ENCODE measurements at places on chromosomes 12 and 14. TPM values are rescaled to one million over a fixed set of nuclear protein-coding genes. Genes with fewer than 3 reads are reported as not detected.

TAS2R8 gene
- total RNA-seq = not detected

DNA sequence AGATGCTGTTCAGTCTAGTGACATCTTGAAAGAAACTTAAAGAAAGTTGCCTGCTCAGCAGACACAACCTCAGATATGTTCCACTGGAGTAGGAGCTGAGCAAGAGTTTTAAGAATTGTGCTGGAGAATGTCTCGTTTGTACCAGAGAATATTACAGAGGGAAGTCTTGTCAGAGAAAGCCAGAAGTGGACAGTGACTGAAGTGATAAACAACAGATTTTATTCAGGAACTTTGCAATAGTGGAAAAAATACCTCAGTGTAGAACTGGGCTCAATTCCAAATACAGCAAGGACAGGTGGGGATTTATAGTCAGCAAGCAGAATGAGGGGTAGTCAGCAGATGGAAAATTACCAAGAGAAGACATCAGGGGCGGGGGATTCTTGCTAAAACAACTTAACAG is 18.6 kb downstream of the ZDHHC17 start:
- peaks cover 19% of the 10 kb centered on the region for H3K4me1 ChIP-seq
- DNase-seq = no peak
- H3K4me3 ChIP-seq = no peak overlapping the region
- no peaks in the 10 kb centered on the region for H3K36me3 ChIP-seq
- H3K27ac ChIP-seq = peak overlapping the region; percentile 11
- no peaks in the 10 kb centered on the region for H3K27me3 ChIP-seq

DNA sequence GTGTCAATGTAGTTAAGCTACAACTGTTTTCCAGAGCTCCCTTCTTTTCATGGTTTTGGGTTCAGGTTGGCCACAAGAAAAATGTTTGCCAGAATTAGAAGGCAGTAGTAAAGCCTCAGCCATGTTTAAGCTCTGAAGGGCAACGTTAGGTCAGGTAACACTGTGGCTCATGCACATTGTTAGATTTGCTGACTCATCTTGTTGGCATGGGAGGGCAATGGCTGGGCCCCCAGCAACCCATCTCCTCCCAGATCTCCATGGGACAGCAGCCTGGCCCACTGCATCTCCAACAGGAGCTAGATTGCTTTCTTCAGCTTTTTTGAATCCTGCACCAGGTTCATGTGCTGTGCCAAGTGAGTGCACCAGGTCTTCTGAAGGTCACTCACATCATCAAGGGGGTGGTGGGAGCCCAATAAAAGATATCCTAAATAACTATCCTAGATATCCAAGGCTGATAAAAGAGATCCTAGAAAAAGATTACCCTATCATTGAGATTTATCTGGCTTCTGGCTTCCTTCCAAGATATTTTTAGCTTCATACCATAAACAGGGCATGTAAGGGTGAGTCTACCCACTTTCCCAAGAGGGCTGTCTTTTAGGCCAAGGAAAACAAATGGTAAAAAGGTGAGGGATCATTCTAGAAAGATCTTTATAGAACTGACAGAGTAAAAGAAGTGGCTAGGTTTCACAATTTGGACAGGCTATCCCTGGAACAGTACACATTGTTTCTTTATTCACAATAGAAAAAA is 28.9 kb downstream of the PTGER2 start:
- DNase-seq = no peak
- peaks cover 20% of the 10 kb centered on the region for H3K36me3 ChIP-seq
- H3K4me1 ChIP-seq = peaks cover 29% of the 10 kb centered on the region
- no peak overlapping the region for H3K4me3 ChIP-seq
- no peaks in the 10 kb centered on the region for H3K27me3 ChIP-seq
- H3K27ac ChIP-seq = peak overlapping the region; percentile 36

DNA sequence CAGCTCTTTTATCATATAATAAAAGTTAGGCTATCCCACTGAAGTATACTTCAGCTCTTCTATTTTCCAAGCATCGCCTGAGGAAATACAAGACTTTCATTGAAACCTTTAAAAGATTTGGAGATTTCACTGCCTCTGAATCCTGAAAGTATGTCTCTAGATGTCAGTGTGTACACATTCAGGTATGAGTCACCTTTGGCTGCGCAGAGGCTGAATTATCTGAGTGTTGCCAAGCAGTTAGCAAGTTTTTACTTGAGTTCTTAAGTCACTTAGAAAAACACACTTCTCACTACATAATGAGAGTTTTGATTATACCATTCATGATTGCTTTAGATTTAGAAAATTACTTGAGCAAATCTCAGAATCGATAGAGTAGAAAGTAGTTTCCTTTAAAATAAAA is 210.3 kb downstream of the TMTC2 start:
- peaks cover 5% of the 10 kb centered on the region for H3K36me3 ChIP-seq
- H3K4me3 ChIP-seq = no peak overlapping the region
- no peaks in the 10 kb centered on the region for H3K4me1 ChIP-seq

DNA sequence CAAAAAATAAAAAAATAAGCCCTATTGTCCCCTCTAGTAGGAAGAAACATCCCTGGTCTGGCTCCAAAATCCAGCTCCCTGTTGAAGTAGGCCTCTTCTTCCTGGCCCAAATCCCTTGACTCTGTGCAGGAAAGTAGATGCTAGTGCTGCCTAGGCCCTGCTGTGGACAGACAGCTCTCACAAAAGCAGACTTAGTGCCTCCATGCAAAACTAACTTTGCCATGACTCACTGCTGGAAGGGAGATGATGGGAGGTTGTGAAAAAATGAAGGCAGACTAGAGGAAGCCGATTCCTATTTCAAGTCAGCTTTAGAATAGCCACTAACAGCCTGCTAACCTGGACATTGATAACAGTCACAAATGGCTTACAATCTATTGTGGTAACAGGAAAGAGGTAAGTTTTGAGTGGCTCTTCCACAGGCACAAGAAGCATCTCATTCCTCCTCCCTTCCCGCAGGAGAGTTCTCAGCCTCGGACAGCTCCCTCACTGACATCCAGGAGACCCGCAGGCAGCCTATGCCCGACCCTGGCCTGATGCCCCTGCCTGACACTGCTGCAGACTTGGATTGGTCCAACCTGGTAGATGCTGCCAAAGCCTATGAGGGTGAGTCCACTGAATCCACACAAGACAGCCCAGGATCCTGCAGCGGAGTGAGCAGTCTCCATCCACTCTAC is 198.9 kb upstream of the RGS6 start:
- H3K27ac ChIP-seq = no peak overlapping the region
- H3K36me3 ChIP-seq = peaks cover 19% of the 10 kb centered on the region
- H3K4me3 ChIP-seq = no peak overlapping the region
- H3K27me3 ChIP-seq = no peaks in the 10 kb centered on the region

DNA sequence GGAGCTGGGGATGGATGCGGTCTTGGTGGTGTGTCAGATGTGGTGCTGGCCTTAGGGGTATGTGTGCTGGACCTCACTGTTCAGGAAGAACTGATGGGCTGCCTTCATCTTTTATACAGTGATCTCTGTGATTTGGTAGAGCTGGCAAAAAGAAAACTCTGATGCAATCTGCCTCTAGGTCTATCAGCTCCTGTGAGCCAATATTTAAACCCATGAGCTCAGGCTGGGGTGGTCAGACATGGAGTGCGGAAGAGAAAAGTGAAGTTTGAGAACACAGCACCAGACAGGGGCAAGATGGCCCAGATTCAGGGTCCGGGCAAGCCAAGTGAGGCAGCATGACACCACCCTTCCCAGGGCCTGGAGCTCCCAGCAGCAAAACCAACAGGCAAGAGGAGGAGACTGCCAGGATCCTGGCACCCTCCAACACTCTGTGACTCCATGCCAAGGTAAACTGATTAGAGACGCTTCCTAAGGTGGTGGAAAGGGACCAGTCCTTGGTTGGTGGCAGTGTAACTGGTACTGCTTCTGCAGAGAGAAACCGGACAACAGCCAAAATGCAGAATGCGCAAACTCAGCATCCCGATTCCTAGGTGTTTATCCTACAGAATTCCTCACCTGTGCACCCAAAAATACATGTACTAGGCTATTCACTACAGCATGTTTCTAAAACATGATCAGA is 82.3 kb downstream of the CHGA start:
- H3K4me3 ChIP-seq = no peak overlapping the region
- no peaks in the 10 kb centered on the region for H3K27me3 ChIP-seq
- H3K27ac ChIP-seq = no peak overlapping the region
- H3K4me1 ChIP-seq = peaks cover 44% of the 10 kb centered on the region

All from natural killer cell treated with Interleukin-12 subunit alpha and Interleukin-12 subunit beta and Interleukin-15 and Interleukin-18, amount 100 ng/mL, for 72 hours (primary cell).